ENCODE measurements at places on chromosomes 3 and 15.

- DNase-seq = no peak
Measured at GRCh38 chr3:42652611-42653302, 740 bp upstream of the ZBTB47 start.

DNA sequence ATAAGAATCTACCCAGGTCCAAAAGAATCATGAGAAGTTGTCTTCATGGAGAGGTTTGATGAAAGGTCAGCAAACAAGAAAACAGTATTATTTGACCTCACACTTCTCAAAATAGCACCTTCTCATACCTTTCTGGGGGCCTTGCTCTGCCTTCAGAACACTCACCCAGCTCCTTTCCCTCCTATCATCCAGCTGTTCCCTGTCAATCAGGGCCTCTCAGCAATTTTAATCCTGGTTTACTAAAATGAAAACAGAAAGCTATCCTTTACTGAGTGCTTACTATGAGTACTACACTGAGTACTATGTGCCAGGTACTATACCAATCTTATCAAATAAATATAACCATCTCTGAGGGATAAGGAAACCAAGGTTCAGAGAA, 138.6 kb downstream of the GAP43 start:
- DNase-seq = no peak

- DNase-seq = no peak
Measured at GRCh38 chr3:40873476-40873875, 325.8 kb upstream of the CTNNB1 start.

GRCh38 chr3:41144631-41145030, 54.7 kb upstream of the CTNNB1 start:
- no peak for DNase-seq

DNA sequence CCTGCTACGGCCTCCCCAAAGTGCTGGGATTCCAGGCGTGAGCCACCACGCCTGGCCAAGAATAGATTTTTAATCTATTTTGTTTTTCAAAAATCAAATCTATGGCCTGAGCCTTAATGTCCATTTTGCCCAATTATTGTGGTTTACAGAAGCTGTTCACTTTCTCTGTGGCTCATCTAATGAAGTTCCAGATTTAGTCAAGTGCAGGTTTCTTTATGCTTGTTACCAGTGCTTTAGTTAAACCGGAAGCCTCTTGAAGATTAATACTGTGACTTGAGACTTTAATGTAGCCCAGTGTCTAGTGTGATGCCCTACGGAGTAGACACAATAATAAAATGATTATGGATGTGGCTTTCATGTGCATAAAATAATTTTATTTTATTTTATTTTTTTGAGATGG, 16.5 kb upstream of the EDEM1 start:
- no peak for DNase-seq

DNA sequence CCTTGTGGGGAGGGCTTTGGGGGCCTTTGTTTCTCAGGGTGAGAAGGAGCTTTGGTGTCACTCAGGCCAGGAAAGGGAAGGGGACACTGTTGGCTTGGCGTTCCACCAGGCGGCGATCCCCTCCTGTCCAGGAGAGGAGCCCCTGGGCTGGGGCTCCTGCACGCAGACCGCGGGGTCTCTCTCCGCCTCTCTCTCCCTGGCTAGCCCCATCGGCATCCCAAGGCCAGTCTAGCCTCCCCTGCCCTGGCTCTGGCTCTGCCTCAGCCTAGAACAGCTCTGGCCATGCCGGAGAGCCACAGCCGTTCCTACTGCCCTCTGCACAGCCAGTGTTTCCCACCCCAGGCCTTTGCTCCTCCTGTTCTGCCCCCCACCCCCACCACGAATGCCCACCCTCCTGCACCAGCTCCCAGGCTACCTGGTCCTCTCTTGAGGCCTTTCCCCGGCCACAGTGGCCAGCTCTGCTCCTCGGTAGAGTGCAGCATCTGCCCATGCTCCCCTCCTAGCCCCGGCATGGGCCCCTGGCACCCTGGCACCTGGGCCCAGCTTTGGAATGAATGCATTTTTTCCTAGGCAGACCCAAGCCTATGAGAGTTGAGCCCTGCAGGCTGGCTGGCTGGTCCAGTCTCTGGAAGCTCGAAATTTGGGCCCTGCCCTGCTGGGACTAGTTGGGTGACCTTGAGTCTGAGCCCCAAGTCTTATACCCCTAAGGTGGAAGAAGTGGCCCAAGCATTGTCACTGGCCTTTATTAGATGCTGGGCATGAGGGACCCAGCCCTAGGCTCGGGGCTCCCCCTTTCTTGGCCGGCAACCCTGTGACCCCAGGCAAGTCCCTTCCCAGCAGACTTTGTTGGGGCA, 2.4 kb downstream of the PLXNA1 start:
- DNase-seq = no peak

- DNase-seq = no peak
Measured at GRCh38 chr3:69791919-69792399, 52.7 kb downstream of the MITF start.

DNA sequence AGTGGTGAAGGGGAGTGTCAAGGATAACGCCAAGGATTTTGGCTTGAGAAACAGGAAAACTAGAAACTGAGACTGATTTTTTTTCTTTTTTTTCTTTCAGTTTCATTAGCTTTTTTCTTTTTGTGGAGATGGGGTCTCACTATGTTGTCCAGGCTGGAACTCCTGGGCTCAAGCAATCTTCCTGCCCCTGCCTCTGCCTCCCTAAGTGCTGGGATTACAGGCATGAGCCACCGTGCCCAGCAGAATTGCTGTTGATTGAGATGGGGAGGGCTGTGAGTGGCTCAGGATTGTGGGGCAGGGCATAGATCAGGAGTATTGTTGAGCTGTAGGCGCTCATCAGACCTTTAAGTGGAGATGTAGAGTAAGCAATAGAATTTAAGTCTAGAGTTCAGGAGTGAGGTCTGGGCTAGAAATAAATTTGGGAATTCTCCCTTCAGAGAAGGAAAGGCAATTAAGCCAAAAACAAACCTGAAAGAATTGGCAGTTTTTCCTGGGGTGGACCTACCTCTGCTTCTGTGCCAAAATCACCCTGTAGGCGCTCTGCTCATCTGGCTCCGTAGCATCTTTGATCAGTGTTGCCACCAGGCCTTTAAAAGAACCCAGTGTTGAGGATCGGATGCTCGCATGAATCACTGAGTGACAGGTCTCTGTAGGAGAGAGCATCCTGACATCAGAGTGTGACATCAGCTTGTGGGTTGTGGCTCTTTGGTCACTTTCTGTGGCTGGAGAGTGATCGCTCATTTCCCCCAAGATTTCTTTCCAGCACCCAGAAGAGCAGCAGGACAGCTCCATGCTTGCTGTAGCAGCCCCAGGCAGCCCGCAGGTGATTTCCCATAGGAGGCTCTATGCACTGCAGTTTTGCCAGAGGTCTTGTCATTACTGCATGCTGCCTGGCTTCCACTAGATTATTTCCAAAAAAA, 15.8 kb downstream of the ABHD17C start:
- no peak for DNase-seq

DNA sequence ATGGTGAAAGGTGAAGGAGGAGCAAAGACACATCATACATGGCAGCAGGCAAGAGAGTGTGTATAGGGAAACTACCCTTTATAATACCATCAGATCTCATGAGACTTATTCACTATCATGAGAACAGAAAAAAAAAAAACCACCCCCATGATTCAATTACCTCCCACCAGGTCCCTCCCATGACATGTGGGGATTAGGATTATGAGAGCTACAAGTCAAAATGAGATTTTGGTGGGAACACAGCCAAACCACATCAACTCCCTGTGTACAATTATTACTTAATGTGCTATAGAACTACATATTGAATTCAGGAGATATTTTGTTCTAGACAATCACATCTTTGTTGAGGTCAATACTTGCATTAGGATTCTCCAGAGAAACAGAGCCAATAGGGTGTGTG, 313.4 kb downstream of the CNTN6 start:
- no peak for DNase-seq

DNA sequence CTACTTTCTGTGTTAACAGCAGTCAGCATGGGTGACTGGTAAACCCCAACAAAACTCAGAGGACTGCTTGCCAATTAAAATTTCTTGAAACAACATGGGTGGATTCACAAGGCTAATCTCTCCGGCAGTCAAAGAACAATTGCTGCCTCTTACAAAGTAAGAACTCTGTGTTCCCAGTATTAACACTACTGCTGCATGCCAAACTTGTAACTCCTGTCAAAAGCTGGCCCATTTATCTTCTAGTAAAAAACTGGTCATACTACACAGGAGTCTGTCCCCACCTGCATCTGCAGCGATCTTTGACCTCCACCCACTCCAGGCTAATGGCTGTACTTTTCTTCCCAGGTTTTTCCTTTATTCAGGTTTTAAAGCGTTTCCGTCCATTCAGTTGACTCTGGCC, 8.7 kb upstream of the ZNF589 start:
- DNase-seq = no peak

GRCh38 chr15:73589766-73590165, 43.4 kb downstream of the NPTN start:
- DNase-seq = no peak

DNA sequence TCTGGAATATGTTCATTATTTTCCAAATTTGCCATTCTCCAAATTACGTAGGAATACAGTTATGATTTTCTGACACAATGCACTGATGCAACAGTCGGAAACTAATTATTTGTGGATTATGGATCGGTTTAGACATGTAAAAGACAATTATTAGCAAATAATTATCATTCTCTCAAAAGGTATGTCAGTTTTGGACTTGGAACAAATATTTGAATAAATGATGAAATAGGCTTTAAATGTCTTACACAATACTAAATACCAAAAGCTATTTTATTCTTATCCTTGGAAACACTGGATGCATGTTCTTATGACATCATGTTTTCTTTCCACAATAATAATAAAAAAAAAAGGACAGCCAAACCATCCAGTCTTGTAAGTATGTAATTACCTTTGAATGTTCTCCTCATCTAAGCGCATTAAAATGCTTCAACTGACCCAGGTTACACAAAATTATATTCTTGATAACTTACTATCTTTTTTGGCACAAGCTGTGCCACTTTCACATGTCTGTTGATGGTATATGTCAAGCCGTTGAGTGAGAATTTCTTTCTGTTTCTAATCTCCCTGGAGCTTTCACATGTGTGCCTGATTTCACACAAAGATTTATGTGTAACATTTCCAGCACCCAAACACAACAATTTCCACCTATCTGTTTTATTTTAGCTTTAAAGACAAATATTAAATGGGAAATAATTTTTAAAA, 238.5 kb upstream of the ZNF385D start:
- DNase-seq = no peak

DNA sequence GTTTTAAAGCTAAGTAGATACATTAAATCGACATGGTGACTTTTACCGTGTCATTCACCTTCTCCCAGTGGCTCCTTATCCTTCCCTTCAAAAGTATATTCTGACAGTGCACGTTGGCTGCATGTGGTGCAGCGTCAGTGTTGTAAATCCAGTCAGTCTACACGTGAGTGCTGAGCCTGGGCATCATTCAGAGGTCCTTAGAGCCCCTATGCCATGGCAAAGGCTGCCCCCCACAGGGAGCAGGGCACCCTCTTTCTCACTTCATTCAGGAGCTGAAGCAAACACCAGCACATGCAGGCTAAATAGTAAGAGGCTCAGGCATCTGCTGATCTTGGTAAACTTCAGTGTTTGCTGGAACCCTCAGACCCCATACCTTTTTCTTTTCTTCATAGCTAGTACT, 43.3 kb downstream of the RASGRP1 start:
- DNase-seq = no peak

DNA sequence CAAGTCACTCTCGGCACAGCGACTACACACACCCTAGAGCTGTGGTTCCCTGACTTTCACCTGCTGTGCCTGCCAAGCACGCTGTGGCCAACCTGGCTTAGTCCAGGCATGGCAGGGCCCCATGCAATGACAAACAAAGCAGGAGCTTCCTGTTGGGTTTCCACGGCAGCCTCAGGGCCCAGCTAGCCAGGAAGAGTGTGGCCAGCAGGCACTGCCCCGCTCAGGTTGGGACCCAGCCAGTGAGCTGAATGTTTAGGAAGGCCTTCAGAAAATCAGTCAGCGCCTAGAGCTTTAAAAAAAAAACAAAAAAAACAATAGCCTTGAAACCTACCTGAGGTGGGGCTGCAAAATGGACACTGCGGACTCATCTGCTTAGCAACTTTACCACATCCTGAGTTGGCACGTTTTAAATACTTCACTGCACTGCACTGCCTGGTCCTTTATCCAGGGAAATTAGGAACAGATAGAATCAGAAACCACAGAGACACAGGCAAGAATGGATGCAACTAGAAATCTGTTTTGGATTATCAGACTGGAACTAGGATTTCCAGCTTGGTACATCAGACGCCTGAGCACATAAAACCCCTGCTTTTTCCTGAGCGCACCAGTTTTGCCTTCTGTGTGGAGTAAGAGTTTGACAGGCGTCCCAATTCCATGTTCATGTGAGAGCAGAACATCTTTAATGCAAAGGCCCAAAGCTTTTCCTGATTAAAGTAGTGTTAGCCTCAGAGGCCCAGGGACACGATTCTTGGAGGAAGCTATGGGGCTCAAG, 36.2 kb upstream of the LDHAL6B start:
- DNase-seq = peak; percentile 83

DNA sequence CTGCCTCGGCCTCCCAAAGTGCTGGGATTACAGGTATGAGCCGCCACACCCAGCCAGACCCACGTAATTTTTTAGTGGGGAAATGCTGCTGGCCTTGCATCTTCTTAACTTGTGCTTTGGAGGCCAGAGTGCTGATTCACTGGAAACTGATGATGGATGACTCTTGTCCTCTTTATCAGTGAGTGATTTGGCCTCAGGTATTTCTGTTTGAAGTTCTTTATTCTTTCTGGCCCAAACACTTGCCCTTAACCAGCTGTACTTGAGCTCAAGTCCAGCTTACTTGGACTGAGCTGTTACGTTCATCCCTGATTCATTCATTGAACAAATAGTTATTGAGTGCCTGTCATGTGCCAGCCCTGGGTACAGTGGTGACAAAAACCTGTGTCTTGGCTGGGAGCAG, 4.2 kb downstream of the PTPN23 start:
- DNase-seq = no peak

GRCh38 chr15:84818261-84819131, 1.3 kb downstream of the ALPK3 start:
- peak; percentile 36 for DNase-seq

GRCh38 chr3:106731230-106731629, 646.0 kb upstream of the CCDC54 start:
- no peak for DNase-seq

- no peak for DNase-seq
Measured at GRCh38 chr3:31291818-31292217, 240.9 kb upstream of the STT3B start.

DNA sequence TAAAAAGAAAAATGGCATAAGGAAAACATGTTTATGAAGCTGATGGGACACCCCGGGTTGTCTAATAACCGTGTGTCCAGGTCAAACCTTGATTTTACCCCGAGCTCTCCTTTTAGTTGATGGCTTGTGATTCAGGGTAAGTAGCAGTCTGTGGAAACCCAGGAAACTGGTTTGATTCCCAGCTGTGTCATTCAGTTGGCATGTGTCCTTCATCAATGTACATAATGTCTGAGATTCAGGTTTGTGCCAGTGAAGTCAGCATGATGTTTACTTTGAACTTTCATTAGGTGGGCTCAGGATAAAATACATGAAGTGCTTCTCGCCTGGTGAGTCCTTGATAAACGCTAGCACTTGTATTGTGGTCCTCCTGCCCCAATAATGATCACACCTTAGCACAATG, 4.3 kb upstream of the COPG1 start:
- no peak for DNase-seq

- no peak for DNase-seq
Measured at GRCh38 chr3:81531263-81531662, 230.2 kb downstream of the GBE1 start.

- DNase-seq = peak; percentile 80
Measured at GRCh38 chr15:62569460-62570404, 404.6 kb upstream of the C2CD4B start.

GRCh38 chr15:59751552-59752413, 62.7 kb upstream of the BNIP2 start:
- peak; percentile 6 for DNase-seq
